Smooth muscle cell of the umbilical artery (primary cell): ENCODE measurements at places on chromosomes 4 and X. TPM values are rescaled to one million over a fixed set of nuclear protein-coding genes. Genes with fewer than 3 reads are reported as not detected.

Gene SPOCK3
- 1.4 and 3.6 TPM in 2 replicates for total RNA-seq

Gene PABPC1L2A
- not detected in 2 replicates for total RNA-seq

Gene FDCSP
- total RNA-seq: 0.59 TPM in 1 of 2 replicates, not detected in the other

Gene MAGEA2
- not detected in 2 replicates for total RNA-seq

Gene TMSB15C
- 3.6 TPM in 2 replicates for total RNA-seq

Gene XAGE2
- total RNA-seq: not detected in 2 replicates

Gene USP11
- total RNA-seq: 52.3 and 76.9 TPM in 2 replicates

Gene DCX
- total RNA-seq: not detected in 2 replicates

Gene TBC1D19
- total RNA-seq: 42.5 and 43.4 TPM in 2 replicates

Gene PGAM4
- total RNA-seq: 0.30 TPM in 1 of 2 replicates, not detected in the other
